Mucosa of descending colon (tissue), 3 donors: ENCODE measurements at places on chromosomes 3 and 15. TPM values are rescaled to one million over a fixed set of nuclear protein-coding genes. Genes with fewer than 3 reads are reported as not detected.

DNA sequence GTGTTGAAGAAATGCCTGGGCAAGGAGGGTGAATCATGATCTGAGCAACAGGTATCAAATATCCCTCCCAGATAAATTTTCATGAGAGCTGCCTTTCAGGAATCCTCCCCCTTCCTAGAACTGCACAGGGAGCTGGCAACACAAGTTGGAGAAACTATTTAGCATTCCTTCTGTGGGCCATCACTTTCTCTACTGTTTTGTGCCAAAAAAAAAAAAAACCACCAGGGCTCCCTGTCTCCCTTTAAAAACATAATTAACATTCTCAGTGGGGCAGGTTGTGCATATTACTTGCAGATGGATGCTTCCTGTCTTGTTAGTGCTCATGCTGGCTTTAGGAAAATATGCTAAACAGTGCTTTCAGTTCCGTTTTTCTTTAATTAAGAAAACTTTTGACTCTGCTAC, 234.9 kb upstream of the LMCD1 start:
- DNase-seq = no peak

Gene TIGIT
- total RNA-seq = 0.84 TPM

GRCh38 chr3:41102053-41102556, 97.2 kb upstream of the CTNNB1 start:
- no peak for DNase-seq

DNA sequence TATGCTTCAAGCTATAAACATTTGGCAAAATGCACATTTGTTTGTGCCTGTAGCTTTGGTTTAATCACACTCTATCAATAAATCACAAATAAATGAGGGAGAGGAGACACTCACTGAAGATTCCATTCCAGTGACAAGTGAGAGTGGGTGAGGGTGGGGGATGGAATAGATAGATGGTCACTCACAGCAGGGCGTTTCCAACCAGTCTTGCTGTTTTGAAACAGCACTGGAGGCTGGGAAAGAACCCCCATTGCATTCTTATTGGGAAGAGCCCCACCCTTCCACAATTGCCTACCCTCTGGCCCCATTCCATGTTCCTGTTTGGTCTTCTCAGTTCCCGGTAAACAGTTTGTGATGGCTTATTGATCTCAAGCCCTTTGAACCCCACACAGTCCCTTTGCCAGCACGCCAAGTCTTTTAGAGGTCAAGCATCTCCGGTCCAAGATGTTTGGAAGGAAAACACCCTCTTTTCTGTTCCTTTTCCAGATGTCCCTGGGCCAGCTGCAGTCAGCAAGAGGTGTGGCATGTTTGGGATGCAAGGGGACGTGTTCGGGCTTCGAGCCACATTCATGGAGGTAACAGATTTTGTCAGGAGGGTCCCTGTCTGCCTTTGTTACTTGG, 30.7 kb downstream of the LMCD1 start:
- no peak for DNase-seq

- DNase-seq = no peak
Observed at GRCh38 chr3:105387122-105387751, 20.5 kb downstream of the ALCAM start.

Gene ZNF385D
- 1.9 TPM for total RNA-seq

Gene STRIT1
- total RNA-seq = not detected

DNA sequence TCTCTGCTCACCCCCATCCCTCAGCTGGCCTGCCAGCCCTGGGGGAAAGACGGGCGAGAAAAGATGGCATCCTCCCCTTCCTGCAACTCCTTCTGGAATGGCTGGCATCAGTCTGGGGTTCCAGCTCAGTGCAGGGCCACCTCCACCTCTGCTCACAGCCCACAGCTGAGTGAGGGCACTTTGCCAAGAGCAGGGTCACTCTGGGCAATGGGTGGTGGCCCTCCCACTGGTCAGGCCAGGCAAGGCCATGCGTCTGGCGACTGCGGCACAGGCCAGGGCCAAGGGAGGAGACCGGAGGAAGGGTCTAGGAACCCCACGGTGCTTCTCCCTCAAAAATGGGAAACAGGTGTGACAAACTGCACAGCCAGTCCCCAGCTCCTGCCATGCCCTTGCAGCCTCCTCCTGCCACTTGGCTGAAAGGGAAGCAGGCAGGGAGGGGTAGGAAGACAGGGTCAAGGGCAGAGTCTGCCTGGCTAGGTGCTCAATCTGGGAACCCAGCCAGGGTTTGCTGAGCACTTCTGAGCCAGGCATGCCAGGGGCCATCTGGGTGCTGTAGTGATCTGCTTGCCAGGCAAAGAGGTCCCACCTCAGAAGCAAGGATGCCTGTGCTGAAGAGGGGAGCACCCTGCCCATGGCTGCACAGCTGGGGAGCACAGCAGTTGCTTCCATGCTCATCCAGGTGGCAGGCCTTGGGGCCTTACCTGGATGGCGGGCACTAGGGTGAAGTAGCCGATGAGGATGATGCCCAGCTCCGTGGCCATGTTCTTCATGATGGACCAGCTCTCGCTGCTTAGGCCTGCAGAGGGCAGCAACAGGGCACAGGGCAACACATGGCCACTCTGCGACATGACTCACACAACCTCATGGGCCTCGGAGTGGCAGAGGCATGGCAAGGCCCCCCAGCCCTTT, 41.2 kb downstream of the PTPN23 start:
- DNase-seq = peak; percentile 66

Gene SMCO1
- total RNA-seq = not detected

DNA sequence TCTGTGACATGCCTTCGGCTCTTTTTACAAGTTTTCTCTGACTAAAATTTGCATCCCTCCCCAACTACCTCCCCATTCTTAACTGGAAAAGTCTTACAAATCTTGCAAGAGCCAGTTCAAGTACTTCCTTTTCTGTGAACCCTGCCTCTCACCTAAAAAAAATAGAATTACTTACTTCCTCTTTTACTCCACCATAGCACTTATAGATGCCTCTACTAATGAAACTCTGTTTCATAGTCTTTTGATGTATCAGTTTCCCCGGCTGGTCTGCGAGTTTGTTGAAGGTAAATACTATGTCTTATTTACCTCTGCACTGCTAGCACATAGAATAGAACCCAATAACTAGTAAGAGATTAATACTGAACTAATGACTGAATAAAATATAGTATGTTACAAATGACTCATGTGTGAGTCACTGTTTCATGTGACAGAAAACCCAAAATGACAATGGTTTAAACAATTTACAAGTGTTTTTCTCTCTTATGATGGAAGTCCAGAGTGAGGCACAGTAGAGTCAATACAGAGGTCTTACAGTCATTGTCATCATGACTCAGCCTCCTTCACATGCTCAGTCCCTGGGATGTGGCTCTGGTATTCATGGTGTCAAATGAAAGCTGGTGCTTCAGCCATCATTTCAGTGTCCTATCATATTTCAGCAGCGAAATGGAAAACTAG, 393.5 kb downstream of the RSL24D1 start:
- no peak for DNase-seq

- DNase-seq = no peak
Observed at GRCh38 chr15:52093167-52093538, 19.4 kb downstream of the BCL2L10 start.

GRCh38 chr3:59566481-59566975, 516.7 kb upstream of the CFAP20DC start:
- no peak for DNase-seq

GRCh38 chr3:143750841-143751240, 97.4 kb downstream of the SLC9A9 start:
- DNase-seq = no peak

GRCh38 chr15:67836477-67836876, 3.4 kb downstream of the RNU6-1 start:
- DNase-seq = peak; percentile 74

Gene TMEM212
- not detected for total RNA-seq

- no peak for DNase-seq
Observed at GRCh38 chr3:9730657-9731205, 804 bp upstream of the BRPF1 start.

Gene PPM1L
- total RNA-seq = 16.2 TPM

- no peak for DNase-seq
Observed at GRCh38 chr3:157436583-157437291, at the start of gene PTX3. Gene PTX3 (plus strand): TSS chr3:157436850. CDS start chr3:157436934, 84 bp downstream.

Gene HTR3E
- 0.16 TPM for total RNA-seq

Gene GPR27
- 2.1 TPM for total RNA-seq

DNA sequence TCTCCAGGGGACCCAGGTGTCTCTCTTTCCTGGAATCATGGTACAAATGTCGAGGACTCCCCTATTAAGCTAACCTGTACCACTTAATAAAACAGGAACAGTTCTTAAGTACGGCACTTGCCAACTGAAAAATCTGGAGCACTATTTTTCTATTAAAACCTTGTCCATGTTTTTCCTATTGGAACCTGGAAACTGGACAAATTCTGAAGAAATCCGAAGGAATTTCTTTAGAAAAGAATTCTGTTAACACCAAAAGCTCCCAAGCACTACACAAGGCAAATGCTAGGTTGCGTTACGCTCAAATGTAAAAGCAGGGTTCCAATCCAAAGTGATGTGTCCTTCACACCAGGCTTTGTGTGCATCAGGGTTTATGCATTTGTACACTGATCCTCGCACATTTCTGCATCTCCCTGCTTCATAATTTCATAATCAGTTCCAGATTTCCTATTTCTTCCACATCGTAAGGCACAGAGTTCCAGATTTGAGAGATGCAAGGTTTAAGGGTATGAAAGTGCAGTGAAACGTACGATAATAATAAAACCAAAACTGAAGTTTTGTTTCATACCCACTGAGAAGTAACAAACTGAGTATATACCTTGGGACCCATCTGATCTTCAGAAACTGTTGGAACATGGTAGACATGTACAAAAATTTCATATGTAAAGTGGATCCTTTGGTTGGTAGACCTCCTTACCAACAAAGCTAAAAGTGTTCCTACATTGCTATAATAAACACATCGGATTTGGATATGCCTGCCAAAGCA, 132.1 kb upstream of the WNT5A start:
- no peak for DNase-seq

Gene GRIP2
- total RNA-seq = 0.70 TPM

DNA sequence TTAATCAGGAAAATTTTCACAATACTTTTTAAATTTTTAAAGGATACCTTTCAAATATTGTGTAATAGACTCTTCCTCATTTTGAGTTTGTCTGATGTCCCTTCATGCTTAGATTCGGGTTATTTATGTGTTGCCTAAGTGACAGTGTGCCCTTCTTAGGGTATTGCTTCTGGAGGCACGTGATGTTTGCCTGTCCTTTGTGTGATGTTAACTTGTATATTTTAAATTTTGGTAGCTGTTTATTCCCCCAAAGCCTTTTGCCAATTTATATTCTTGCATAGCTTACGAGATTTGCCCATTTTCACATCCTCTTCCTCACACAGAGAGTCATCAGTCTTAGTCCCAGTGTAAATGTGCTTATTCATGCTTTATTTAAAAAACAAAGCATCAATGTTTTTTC, 433.1 kb downstream of the EPHB1 start:
- DNase-seq = no peak

DNA sequence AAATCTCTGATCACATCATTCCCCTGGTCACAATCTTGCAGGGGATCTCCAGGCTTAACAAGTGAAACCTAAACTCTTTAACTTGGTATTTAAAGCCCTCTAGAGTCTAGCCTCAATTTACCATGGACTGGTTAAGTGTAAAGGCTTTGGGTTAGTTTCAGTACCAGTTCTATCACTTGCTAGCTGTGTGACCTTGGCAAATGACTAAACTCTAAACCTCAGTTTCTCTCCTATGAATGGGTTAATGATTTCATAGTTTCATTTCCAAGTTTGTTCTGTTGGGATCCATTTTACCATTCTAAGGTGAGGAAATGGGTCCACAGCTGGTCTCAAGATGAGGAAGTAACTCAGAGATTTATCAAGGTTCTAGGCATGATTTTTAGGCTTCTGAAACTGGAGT, 38.8 kb upstream of the TIMP4 start:
- no peak for DNase-seq

Gene ONECUT1
- total RNA-seq = not detected

Gene HRG
- total RNA-seq = not detected

Gene NOX5
- total RNA-seq = 0.17 TPM

DNA sequence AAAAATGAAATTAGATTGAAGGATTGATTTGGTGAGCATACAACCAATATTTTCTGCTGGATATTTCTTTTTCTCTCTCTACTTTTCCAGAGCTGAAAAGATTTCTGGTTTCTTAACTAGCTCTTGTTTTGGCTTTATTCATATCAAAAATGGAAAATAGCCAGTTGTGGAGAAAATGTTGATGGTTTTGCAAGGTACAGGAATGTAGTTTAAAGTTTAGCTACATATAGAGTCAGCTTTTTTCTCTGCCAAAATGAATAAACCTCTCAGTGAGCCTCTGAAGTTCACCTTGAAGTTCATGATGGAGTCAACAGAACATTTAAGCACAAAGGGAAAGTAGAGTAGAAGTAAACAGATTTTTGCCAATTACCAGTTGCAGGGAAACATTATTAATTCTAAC, 720.5 kb upstream of the ALCAM start:
- DNase-seq = no peak

DNA sequence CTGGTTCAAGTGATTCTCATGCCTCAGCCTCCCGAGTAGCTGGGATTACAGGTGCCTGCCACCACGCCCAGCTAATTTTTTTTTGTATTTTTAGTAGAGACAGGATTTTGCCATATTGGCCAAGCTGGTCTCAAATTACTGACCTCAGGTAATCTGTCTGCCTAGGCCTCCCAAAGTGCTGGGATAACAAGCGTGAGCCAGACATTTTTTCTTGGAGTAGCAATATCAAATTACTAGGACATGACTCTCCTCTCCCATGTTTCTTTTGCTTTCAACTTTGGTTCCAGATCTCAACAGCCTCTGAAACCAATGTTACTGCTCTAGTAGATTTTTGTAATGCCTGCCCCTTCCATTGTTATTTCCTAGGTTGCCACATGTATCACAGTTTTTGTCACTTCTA, 462.0 kb downstream of the GBE1 start:
- DNase-seq = no peak

Gene NTRK3
- 2.1 TPM for total RNA-seq

DNA sequence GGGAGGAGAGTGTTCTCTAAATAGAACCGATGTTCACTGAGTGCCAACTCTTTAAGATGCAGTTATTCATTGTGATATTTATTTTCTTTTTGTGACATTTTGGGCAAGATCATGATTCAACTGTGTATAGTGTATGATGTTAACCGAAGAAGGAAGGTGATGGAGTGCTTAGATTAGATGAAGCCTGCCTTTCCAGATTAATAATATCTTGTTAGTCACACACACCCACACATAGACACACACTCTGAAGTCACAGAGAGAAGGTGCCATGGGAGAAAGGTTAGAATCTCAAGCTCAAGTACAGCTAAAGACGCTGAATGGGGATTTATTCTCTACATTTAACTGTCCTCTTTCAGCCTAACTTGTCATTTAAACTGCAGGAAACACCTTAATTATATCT, 77.0 kb downstream of the SLC9A9 start:
- DNase-seq = no peak

Gene CACNA2D3
- total RNA-seq = 0.34 TPM

Gene TRPM1
- total RNA-seq = not detected

- peak; percentile 20 for DNase-seq
Observed at GRCh38 chr3:193593668-193594030, 641 bp downstream of the OPA1 start.
